ENCODE measurements at places on chromosomes 2 and 18.

DNA sequence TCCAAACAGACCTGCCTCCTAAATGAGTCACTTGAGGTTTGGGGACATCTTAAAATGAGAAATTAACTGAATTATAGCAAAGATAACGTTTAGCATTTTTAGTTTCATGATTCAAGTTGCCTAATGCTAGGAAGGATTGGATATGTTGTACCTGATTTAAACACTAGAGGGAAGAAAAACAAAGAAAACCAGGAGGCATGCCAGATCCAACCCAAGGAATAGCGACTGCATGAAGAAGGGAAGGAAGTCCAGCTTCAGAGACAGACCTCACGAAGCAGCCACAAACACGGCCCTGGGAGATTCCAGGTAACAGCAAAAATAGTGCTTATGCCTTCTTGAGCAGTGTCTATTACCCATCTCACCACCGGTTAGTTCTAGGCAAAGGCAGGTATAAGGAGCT lies 499.9 kb upstream of the SPHKAP start:
- no peak for DNase-seq

GRCh38 chr2:7403092-7403775 lies 486.0 kb downstream of the RNF144A start:
- no peak for DNase-seq

DNA sequence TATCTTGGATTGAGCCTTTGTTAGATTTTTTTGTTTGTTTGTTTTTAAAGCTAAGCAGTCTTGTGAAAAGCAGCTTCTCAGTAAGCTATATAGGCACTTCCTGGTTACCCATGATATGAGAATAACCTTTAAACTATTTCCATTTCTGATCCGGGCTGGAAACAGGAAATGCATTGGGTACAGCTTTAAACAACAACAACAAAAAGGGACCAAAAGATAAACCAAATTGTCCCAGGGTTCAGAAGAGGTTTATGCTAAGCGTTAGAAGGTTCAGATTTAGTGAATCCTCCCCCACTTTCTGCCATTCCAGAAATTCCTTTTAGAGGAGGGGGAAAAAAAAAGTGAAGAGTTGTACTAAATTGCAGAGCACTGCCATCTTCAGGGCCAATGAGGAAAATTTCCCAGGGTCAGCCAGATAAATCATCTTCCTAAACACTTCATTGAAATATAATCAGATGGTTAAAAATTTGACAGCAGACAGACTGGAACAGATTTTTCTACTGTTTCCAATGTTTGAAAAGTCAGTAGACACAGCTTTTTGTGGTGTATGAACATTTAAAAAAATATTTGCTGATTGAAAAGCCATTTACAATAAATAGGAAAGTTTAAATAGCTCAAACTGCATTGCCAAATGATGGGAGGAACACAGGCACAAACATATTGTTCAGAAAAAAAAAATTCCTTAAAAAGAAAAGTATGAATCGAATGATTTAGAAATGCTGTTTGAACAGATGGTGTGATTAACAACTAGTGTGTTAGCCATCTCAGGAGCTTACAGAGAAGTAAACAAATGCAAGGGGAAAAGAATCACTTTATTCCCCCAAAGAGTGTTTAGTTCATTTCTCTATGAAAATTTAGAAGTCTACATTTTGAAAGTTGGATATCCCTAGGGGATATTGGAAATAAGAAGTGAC lies 189.9 kb upstream of the TANK start:
- DNase-seq, result peak; percentile 27

GRCh38 chr2:69166812-69167468 lies 154.0 kb downstream of the ANTXR1 start:
- peak; percentile 43 for DNase-seq

- no peak for DNase-seq
Observed at GRCh38 chr18:8561123-8561910, 47.9 kb upstream of the RAB12 start.

- no peak for DNase-seq
Observed at GRCh38 chr2:128734521-128735295, 416.0 kb upstream of the HS6ST1 start.

GRCh38 chr18:59916746-59917145 lies 16.9 kb downstream of the PMAIP1 start:
- no peak for DNase-seq

DNA sequence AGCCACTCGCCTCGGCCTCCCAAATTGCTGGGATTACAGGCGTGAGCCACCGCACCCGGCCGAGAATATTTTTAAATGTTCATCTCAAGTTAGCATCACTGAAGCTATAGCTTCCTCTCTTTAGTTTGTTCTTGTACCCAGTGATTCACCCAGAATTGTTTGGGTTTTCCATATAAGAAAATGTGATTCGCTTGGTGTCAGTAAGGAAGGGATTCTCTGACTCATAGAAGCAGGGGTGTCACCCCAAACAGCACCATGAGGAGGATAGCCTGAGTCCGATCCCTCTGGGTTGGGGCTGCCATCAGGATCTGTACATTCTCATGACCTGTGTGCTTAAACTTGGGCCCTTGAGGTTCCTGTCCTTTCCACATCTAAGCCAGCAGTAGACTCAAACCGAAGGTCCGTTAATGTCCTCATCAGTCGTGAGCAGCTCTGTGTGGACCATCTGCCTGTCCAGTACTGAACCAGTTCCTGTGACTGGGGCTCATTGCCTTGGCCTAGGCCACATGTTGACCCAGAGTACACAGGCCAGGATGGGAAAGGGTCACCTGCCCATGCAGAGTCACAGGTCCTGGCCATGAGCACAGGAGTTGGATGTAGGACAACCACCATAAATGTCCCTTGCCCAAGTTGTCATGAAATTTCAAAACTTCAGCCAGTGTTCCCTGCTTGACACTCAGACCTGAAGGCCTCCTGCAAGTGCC lies 311.9 kb downstream of the GBX2 start:
- no peak for DNase-seq

- DNase-seq, result peak; percentile 10
Observed at GRCh38 chr2:239035361-239035814, 187.5 kb downstream of the TWIST2 start.

- DNase-seq, result no peak
Observed at GRCh38 chr2:221420245-221420644, 151.9 kb downstream of the EPHA4 start.

- no peak for DNase-seq
Observed at GRCh38 chr2:65634304-65634703, 201.9 kb upstream of the SPRED2 start.

DNA sequence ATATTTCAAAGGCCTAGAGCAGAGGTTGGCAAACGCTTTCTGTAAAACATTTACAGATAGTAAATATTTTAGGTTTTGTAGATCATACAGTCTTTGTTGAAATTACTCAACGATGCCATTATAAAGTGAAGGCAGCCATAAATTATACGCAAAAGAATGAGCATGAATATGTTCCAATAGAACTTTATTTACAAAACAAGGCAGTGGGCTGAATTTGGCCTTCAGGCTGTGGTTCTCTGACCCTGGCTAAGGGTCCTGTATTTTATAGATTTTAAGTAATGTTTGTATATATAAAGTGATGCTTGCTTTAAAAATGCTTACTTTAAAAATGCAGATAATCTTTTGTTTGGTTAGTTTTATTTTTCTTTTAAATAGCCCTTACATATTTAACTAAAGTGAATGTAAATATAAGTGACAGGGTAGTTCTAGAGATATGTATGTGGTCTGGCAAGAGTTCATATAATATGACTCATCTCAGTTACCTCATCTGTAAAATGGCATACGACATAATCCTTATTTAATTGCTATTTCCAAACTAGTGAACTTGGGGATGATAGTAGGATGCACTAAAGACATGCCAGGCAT lies 51.7 kb upstream of the ATP5MC3 start:
- DNase-seq, result no peak

DNA sequence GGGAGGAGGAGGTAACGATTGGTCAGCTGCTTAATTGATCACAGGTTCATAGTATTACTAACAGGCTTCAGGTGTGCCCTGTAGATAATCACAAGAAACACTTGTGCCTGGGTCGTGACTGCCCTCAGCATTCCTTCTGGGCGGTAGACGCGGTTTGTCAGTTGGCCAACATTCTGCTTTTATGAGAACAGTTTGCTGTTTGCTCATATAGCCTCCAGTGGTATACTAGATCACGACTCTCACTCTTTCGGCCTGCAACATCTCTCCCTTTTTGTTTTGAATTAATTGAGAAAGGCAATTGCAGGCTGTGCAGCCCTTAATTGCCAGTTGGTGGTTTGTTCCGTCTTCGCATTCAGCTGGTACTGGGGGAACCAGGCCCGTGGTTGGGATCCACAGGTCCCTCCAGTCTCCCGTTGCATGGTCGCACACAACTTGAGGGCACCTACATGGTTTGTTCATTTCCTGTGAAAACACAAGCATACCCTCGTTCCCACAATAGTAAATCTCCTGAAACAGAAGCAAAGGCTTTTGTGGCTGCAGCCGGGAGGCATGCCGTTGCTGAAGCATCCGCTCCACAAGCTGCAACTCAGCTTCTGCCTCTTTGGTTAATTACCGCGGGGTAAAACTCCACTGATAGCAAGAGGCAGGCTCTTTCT lies 30.3 kb upstream of the GPR17 start:
- no peak for DNase-seq

DNA sequence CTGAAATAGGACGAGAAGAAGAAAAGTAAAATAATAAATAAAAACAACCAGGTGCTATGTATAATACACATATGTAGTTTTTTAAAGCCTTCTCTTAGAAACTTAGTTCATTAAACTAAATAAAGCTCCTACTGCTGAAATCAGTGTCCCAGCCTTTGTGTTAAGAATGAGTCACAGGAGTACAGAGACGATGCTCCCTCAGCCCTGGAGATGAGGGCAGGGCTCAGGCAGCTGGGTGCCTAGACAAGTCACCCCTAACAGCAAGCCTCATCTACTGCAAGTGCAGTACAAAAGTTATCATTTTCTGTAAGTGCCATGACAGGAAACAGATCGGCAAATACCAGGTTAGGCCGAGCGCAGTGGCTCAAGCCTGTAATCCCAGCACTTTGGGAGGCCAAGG lies 18.2 kb downstream of the KIDINS220 start:
- DNase-seq, result no peak

GRCh38 chr2:172299741-172300140 lies 127.6 kb upstream of the ITGA6 start:
- DNase-seq, result no peak

DNA sequence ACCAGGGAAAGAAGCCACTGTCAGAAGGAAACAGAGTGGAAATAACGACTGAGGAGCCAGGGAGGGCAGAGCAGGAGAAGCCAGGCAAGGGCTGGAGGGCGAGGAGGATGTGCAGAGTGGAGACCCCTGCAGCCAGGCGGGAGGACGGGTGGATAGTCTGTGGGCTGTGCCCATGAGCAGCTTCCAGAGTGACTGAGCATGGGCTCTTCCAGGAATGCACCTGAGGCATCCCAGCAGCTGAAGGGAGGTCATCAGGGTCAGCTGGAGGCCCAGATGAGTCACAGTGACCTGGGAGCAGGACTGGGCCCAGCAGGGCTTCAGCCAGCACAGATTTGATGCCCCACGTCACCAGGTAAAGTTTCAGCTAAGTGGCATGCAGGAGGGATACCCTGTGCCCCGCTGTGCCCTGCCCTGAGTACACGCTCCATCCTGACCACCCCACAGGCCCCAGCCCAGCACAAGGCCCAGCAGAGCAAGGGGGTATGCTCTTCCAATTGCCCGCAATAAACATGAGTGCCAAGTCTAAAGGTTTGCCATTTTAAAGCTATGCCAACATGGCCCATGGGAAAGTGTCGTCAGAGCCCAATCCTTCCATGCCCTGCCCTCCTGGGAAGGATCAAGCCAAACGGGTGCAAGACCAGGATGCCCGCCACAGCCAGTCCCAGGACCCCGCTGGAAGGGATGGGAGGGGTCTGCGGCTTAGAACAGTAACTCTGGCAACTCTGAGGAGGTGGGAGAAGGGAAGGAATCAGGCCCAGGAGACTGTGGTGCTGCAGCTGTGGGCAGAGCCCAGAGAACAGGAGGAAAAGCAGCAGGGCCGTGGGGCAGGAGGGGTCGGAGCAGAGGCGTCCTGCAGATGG lies 85.7 kb downstream of the SEPTIN10 start:
- no peak for DNase-seq

GRCh38 chr2:173999272-173999671 lies 34.1 kb upstream of the SP3 start:
- DNase-seq, result no peak

DNA sequence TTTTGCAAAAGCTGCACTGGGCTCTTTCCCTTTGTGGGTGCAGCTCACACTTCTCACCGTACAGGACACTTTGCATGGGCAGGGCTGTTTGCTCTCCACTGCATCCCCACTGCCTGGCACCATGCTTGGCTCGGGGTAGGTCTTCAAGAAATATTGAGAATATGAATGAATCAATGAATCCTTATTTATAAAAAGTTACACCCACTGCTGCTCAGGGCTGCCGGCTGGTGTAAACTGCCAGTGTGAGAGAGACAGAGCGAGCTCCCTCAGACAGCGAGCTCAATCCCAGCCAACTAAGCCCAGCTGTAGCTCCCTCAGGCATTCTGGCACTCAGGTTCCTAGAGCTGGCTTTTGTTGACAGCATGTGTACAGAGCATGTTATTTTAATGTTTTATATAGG lies 3.4 kb downstream of the TMEM185B start:
- DNase-seq, result no peak

DNA sequence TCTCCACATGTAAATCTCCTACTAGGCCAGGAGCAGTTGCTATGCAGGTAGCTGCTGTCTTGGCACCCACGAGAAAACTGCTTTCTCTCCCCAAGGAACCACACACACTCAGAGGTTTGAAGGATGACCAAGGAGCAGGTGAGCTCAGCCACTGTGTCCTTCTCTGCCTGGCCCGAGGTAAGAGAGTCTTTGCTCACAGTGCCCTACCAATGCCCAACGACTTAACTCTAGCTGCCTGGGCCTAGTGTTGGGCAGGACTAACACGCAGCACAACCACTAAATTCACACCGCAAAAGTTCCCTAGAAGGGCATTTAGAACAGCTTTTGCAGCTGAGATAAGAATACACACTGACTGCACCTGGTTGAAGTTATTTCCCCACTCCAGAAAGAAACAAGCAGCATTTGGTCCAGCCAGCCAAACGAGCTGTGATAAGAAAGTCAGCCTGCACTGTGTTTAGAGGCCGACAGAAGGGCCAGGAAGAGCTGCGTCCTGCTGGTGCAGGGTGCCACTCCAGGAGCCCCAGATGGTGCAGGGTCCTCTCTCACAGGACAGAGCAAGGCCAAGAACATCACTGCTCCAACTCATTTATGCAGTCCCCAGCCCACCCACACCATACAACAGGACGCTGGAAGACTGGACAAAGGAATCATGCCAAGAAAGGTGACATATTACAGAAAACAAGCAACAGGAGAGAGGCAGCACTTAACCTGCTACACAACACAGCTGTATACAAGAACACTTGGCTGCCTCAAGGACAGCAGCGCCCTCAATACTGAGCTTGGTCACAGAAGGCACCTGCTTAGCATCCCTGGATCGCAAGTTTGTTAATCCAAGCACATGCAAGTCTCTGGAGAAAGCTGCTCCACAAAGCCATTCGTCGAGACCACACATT lies 12.5 kb downstream of the HDLBP start:
- DNase-seq, result no peak

- DNase-seq, result no peak
Observed at GRCh38 chr2:196370381-196370780, 199.0 kb upstream of the STK17B start.

- no peak for DNase-seq
Observed at GRCh38 chr2:178574789-178575188, 94.5 kb downstream of the PLEKHA3 start.

- DNase-seq, result no peak
Observed at GRCh38 chr18:58051765-58052460, 7.9 kb downstream of the NEDD4L start.

Data from NCI-H1048 (cell line).